ENCODE measurements at places on chromosomes 4 and X.
A peak's percentile ranks its signal among the peaks of the same experiment; 100 is the strongest.

GRCh38 chr4:119932277-119932676 lies 134.4 kb downstream of the MAD2L1 start:
- no peak for DNase-seq

- DNase-seq: peak; percentile 75
Measured at GRCh38 chr4:173370130-173370476, 651 bp upstream of the SAP30 start.

- no peak for DNase-seq
Measured at GRCh38 chr4:158912806-158913205, 144.0 kb downstream of the FNIP2 start.

GRCh38 chr4:5052726-5053425 lies 1.6 kb downstream of the STK32B start:
- no peak for DNase-seq
